Thoracic aorta (tissue), 2 donors: ENCODE measurements at places on chromosomes 7 and 10. TPM values are rescaled to one million over a fixed set of nuclear protein-coding genes. Genes with fewer than 3 reads are reported as not detected.

ELOVL3 gene
- not detected for total RNA-seq

SAMD9 gene
- total RNA-seq: 10.2 TPM

SPDYE5 gene
- not detected for total RNA-seq

- DNase-seq: no peak
Observed at GRCh38 chr10:25582961-25583360, 351.1 kb upstream of the MYO3A start.

- no peak for DNase-seq
Observed at GRCh38 chr10:62528441-62528840, 154.3 kb downstream of the ZNF365 start.
